ENCODE measurements at places on chromosomes 6 and 20.

DNA sequence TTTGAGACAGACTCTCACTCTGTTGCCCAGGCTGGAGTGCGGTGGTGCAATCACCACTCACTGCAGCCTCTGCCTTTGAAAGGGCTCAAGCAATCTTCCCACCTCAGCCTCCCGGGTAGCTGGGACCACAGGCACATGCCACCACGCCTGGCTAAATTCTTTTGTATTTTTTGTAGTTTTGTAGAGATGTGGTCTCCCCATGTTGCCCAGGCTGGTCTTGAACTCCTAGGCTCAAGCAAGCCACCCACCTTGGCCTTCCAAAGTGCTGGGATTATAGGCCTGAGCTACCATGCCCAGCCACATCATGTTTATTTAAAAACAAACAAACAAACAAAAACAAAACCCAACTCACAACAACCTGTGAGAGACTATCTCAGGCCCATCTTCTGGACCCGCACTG is 29.7 kb upstream of the APCDD1L start:
- no peak for DNase-seq

GRCh38 chr6:109449064-109449794 is 6.3 kb downstream of the MICAL1 start:
- DNase-seq = no peak

GRCh38 chr20:59628171-59628570 is 23.8 kb downstream of the PHACTR3 start:
- no peak for DNase-seq

- DNase-seq = no peak
Observed at GRCh38 chr20:40778894-40779496, 90.0 kb upstream of the MAFB start.

GRCh38 chr20:40963505-40963845 is 65.1 kb upstream of the TOP1 start:
- DNase-seq = no peak

GRCh38 chr6:156864557-156864956 is 87.4 kb downstream of the ARID1B start:
- no peak for DNase-seq

- no peak for DNase-seq
Observed at GRCh38 chr6:1864496-1864895, 254.8 kb downstream of the FOXC1 start.

DNA sequence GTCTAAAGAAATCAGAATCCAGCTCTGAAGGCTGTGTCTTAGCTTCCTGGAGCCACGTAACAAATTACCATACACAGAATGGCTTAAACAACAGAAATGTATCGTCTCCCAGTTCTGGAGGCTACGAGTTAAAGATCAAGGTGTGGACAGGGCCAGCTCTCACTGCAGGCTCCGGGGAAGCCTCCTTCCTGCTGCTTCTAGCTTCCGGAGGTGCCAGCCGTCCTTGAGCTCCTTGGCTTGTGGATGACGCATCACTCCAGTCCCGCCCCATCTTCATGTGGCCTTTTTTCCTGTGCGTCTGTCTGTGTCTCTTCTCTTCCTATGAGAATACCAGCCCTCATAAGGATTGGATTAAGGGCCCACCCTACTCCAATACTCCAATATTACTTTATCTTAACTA is 319.1 kb upstream of the QKI start:
- peak; percentile 70 for DNase-seq

DNA sequence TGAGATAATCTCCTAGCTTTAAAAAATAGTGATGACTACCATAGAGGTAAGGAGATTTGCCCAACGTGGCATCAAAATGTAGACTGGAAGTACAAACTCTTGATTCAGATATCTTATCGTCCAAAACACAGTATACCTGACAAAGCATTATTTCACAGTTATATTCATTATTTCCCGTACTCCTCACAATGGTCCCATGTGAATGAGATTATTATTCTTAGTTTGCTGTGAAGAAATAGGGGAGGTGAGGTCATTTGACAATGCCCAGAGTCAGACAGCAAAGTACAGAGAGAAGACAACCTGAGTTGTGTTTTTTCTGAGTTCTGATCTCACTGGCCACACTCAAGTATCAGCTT is 1.2 kb upstream of the TFB1M start:
- no peak for DNase-seq

GRCh38 chr20:20371681-20372080 is 3.8 kb downstream of the INSM1 start:
- DNase-seq = peak; percentile 48

DNA sequence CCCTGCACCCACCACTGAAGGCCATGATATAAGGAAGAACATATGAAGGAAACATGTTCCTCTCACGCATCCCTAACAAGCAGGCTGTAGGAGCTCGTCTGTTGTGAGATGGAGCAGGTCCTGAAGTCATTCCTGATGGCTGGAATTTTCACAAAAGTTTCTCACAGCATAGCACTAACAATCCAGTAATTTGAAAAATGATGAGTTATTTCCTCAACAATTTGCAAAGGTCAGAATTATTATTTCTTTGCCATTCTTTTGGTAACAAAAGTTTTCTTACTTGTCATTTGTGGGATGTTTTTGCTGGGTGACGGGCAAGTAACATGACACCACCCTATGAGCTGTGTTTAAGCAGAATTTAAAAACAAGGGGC is 27.6 kb upstream of the FRMD1 start:
- no peak for DNase-seq

- DNase-seq = peak; percentile 5
Observed at GRCh38 chr6:74574794-74575193, 631.1 kb downstream of the COL12A1 start.

GRCh38 chr6:87122477-87122876 is 27.6 kb upstream of the CGA start:
- no peak for DNase-seq

- DNase-seq = no peak
Observed at GRCh38 chr6:95203153-95203754, 374.1 kb upstream of the MANEA start.

GRCh38 chr20:20627471-20627870 is 85.0 kb downstream of the RALGAPA2 start:
- no peak for DNase-seq

DNA sequence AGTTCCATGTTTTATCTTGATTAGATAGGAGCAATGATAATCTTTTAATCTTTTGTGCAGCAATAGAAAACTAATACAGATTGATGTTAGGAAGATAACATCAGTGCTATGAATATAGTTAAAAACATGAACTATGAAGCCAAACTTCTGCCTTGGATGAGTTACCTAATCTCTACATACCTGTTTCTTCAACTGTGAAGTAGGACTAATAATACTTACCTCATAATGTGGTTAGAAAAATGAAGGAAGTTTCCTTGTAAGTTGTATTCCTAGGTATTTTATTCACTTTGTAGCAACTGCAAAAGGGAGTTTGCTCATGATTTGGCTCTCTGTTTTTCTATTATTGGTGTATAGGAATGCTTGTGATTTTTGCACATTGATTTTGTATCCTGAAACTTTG is 111.9 kb downstream of the FRK start:
- DNase-seq = no peak

- DNase-seq = no peak
Observed at GRCh38 chr6:130558131-130558530, 192.3 kb downstream of the TMEM200A start.

- no peak for DNase-seq
Observed at GRCh38 chr6:156883497-156884252, 106.5 kb downstream of the ARID1B start.

- DNase-seq = no peak
Observed at GRCh38 chr6:16352258-16352635, 113.9 kb downstream of the GMPR start.

DNA sequence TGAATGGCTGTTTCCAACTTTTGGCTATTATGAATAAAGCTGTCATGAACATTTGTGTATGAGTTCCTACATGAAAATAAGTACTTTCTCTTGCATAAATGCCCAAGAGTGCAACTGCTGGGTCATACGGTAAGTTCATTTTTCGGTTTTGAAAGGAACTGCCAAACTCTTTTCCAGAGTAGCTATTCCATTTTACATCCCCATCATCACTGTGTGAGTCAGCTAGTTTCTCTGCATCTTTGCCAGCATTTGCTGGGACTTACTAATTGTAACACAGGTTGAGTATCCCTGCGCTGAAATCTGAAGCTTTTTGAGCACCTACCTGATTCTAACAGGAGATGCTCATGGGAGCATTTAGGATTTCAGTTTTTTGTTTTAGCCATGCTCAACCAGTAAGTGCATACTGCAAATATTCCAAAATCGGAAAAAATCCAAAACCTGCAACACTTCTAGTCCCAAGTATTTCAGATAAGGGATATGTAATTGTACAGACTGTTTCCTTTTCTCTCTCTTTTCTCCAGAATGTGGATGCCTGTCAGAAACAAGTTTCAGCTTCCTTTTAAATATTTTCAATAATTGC is 118.4 kb downstream of the DTNBP1 start:
- DNase-seq = no peak

DNA sequence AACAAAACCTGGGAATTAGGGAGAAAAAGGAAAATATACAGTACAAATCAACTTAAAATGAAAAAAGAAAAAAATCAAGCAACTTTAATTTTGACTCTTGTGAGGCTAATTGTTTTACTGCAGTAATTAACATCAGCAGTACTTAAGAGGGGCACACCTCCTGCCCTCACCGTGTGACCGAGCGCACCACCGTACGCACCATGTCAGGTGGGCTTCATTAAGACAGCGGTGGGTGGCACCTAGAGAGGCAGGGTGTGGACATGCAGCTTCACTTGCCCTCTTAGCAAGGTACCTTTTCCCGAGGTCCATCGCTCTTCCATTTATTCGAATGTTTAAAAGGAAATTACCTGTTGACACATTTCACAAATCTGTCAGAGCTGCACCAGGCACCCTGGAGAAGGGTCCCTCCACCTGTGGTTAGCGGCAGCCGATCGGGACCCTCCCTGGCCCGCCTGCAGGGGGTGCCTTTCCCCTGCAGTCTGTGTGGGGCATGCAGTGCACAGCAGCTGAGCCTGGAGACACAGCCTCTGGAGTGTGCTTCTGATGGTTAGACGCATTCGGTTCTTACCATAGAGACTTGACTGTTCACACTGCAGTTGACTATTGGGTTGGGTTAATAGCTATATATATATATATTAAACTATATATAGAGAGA is 184.1 kb downstream of the TMEM242 start:
- DNase-seq = no peak
